ENCODE measurements at places on chromosomes 1 and 21.

- DNase-seq = no peak
Observed at GRCh38 chr1:44500181-44501046, 95.4 kb downstream of the RNF220 start.

DNA sequence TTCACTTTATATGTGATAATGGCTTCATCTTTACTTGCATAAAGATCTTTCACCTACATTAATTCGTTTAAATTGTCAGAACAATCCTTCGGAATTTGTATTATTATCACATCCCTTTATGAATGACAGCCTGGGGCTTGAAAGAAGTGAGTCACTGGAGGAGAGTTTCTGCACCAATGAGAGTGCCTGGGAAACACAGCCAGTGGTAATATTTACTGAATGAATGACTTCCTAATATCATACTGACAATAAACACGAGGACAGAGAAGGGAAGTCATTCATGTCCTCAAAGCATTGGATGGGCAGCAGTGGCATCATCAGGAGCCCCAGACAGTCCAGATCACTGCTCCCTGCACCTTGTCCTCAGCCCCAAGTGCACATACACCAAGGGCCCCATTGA, 40.7 kb upstream of the PDE4B start:
- no peak for DNase-seq

DNA sequence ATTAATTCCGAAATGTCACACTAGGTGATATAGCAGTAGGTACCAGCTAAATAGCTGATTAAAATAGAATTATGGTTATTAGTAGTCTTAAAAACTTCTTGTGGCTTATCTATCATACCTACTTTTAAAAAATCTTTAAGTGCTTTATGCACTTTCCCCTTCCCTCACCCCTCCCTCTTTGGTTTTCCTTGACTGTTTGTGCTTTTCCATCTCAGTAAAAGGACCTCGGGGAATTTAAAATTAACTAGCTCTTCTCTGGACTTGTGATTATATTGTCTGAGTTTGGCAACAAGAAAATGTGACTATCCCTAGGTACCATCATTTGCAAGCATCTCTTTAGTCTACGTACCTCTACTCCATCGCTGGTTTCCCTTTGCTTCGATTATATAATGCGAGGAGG, 11.2 kb downstream of the COX20 start:
- no peak for DNase-seq

DNA sequence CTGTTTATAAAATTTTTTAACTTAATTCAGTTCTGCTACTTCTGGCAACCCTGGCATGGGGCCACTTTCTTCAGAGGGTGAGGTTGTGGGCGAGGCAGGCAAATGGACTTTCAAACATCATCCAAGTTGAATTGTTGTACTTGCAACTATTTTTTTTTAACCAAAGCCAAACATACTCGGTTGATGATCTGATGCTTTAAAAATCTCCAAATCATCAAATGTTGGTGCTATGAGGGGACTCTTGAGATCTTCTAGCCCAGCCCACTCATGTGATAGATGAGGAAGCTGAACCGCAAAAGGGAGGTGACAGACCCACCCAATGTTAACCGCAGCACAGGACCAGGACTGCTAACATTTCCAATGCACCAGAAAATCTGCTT, 6.7 kb downstream of the SLC1A7 start:
- DNase-seq = no peak

- peak; percentile 88 for DNase-seq
Observed at GRCh38 chr1:9129266-9130041, 552 bp upstream of the GPR157 start.

DNA sequence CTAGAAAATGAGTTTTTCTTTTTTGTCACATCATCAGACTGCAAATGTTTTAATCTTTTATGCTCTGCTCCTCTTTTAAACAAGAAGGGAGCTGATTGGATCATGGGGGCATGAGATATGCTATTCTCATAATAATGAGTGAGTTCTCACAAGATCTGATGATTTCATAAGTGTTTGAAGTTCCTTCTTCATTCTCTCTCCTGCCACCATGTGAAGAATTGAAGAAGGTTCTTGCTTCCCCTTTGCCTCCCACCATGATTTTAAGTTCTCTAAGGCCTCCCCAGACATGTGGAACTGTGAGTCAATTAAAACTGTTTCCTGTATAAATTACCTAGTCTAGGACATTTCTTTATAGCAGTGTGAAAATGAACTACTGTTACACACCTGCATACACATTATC, 218.2 kb downstream of the NRIP1 start:
- DNase-seq = no peak

GRCh38 chr1:112092656-112093371, 103.3 kb upstream of the KCND3 start:
- DNase-seq = no peak

GRCh38 chr1:197130677-197131304, 15.7 kb downstream of the ASPM start:
- no peak for DNase-seq

DNA sequence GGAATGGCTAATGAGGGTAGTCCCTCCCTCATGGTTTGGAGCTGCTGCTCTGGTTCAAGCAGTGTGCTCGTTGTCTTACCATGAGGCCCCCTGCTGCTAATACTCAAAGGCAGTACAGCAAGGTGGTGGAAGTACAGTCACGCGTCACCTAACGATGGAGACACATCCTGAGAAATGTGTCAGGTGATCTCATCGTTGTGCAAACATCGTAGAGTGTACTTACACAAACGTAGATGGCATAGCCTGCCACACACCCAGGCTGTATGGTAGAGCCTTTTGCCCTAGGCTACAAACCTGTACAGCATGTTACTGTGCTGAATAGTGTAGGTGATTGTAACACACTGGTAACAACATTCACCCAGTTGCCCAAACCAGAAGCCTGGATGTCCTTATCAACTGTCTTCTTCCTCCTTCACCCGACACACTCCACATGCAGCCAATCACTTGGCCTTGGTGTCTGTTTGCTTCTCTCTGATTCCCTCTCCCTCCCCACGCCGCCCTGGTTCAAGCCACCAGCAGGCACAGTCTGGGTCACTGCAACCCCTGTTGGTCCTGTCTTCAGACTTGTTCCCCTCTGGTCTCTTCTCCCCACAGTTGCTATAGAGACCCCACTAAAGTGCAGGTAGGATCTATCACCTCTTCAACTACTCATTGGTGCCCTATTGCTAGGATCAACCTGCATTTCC, 6.0 kb upstream of the KCNA2 start:
- DNase-seq = no peak

DNA sequence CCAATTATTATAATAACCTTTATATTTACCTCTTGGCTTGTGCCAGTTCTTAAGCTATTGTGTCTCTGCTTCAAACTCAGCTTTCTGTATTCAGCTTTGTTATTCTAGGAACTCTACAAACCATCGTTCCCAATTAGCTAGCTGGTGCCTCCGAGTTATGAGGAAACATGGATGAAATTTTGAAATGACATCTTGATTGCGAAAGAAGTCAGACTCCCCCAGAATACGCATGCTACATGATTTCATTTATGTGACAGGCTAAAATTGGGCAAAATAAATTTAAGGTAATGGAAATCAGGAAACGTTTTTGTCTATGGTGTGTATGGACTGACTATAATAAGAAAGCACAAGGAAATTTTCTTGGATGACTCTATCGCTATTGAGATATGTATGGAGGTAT, 256.8 kb upstream of the NCAM2 start:
- no peak for DNase-seq

All from activated CD8-positive, alpha-beta memory T cell treated with anti-CD3 and anti-CD28 coated beads, Interleukin-2, amount 50 U/mL, for 4 hours (primary cell).